ENCODE measurements at places on chromosomes 1 and 21.

DNA sequence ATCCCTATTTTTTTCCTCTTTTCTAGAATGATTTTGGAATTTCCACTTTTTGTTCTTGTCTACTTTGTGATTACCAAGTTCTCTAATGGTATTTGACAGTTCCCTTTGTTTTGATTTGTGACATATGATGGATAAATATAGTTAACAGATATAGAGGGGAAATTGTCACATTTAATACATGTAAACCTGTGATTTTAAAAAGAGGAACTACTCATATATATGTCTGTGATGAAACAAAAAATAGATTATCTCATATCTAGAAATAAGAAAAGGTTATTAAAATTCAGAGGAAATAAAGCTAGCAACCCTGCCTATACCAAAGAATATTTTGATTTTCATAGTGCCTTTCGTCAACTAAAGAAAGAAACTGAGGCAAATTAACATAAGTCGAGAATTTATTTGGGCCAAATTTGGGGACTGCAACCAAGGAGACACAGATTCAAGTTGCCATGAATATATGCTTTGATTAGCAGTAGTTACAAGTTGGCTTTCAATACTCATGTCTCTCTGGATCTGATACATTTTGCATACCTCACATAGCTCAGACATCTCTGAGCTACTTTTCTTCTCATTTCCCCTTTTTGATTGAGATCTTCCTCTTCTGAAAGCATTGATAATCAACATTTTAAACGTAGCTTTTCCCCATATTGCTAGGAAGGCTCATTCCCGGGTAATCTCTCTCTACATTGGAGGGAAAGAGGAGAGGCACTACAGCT, 15.6 kb upstream of the C21orf91 start:
- no peak for DNase-seq

DNA sequence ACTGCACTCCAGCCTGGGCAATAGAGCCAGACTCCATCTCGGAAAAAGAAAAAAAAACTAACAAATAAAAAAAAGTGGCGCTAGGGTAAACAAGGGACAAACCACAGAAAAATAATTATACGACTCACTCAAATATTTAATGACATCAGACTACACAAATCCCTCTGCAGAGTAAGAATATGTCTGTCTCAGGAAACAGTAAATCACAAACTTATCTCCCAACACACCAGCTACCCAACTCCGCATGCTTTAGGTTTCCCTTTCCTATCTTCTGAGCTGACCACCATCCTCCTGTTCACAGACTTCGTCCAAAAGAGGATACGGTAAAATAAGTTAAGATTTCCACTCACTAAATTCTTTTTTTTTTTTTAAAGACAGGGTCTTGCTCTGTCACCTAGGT, 16.2 kb downstream of the WDR47 start:
- no peak for DNase-seq

GRCh38 chr21:38985568-38986378, 180.0 kb downstream of the ETS2 start:
- peak; percentile 90 for DNase-seq

DNA sequence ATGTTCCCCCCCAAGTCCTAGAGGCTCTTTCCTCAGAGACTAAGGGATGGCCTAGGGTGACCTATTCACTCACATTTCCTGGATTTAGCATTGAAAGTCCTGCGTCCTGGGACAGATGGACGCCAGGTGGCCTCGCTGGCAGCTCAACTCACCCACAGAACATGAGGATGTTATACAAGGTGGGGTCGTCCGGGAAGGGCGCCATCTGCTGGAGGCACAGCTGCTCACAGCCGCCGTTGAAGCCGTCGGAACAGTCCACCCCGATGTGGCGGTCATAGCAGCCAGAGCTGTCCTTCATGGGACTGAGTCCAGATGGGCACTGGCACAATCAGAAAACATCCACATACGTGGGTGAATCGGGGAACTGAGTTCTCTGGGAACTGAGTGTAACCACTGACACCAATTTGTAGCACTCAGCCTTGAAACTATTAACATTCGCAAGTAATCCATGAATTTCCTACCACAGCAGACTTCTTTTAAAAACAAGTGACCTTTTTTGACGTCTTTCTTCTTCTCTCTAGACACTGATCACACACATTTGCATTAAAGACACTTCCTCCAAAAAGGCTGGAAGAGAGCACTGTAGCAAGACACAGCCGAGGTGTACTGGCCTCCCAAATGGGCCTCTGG, 215.4 kb downstream of the ASTN1 start:
- no peak for DNase-seq

DNA sequence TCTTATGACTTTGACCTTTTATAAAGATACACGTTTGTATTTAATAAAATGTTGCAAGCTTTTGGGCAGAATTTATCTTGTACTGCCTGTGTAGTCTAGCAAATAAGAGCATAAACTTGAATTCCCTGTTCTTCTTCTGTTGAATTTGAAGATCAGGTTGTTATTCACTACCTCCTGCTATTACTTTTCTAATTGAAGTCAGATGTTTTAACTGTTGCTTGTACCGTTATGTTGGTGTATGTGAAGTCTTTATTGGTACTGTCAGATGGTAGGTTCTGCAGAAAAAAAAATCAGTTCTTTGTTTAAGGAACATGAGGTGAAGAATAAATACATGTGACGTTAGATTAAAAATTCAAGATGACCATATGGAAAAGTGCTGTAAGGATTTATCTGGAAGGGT, 69.1 kb downstream of the DYRK1A start:
- DNase-seq, result no peak

DNA sequence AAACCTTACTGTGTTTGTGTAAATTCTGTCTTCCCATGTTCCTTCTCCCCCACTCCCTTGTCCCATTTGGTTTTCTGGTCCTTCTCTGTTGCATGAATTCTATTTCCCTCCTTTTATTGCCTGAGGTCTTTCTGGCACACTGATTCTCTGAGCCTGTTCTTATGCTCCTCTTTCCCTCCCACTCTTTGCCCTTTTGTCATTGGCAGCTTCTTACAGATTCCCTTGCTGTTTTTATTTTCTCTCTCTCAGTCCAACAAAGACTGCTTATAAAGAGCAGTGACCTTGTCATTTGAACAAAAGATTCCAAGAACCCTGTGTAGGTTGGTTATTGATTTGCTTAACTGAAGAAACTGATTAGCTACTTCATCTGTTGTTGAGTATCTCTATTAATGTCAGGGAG, 49.7 kb downstream of the GPR52 start:
- DNase-seq, result no peak

DNA sequence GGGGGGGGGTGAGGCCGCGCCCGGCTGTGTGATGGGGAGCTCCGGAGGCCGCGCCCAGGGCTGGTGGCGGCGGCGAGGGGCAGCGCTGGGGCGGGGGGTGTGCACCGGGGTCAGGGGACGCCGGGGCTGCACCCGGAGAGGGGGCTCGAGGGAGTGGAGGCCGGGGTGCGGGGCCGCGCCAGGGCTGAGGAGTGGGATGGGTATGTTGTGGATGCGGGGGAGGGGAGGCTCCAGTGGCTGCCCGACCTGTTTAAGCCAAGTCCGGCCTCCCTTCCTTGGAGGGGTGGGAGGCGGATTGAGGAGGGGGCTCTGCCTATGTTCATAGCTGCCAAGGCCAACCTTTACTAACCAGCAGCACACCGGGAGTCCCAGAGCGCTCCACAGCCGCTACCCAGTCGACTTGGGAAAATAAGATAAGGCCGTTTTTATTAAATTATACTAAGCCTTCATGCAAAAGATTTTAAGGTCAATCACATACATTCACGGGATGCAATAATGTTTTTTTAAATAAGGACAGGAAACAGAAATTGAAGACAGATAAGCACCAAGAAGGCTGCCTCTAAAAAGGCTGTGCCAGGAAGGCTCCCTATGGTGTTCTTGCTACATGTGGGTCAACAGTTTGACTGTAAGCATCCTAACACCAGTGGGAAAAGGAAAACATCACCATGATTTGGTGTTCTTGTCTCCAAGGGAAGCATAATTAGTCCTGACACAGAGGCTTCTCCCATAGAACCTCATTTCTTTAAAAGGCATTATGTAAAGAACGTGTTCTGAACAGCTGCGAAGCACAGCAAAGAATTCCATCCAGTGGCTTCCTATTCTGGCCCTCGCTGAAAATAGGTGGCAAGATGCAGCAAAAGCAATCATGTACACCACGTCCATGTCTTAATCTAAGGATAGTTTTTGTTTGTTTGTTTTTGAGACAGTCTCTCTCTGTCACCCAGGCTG, 626 bp upstream of the HLCS start:
- peak; percentile 79 for DNase-seq

GRCh38 chr1:1802871-1803270, 24.6 kb upstream of the NADK start:
- no peak for DNase-seq

DNA sequence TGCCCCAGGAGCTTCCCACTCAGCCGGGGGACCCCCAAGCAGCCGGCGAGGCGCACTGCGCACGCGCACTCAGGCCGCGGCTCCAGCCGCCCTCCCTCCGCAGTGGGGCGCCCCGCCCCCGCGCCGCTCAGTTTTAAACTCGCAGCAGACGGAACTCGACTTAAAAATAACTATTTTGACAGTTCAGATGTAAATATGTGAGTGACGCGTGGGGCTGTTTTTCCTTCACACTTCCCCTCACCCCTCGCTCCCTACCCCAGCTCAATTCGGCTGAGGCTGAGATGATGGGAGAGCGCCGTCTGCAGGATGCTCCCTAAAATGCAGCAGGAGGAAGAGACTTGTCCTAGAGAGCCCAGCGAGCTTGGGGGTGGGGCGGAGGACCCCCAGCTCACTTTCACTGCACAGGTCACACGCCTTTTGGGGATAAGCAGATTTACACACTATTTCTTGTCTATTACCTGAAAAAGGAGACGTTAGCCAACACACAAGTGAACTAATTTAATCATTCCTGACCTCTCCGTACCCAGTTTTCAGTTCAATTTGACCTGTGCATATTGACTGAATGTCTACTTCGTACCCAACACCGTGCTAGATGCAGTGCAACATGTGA, 8.9 kb upstream of the LEMD1 start:
- no peak for DNase-seq

- DNase-seq, result no peak
Observed at GRCh38 chr1:211601159-211601558, 22.2 kb upstream of the SLC30A1 start.

DNA sequence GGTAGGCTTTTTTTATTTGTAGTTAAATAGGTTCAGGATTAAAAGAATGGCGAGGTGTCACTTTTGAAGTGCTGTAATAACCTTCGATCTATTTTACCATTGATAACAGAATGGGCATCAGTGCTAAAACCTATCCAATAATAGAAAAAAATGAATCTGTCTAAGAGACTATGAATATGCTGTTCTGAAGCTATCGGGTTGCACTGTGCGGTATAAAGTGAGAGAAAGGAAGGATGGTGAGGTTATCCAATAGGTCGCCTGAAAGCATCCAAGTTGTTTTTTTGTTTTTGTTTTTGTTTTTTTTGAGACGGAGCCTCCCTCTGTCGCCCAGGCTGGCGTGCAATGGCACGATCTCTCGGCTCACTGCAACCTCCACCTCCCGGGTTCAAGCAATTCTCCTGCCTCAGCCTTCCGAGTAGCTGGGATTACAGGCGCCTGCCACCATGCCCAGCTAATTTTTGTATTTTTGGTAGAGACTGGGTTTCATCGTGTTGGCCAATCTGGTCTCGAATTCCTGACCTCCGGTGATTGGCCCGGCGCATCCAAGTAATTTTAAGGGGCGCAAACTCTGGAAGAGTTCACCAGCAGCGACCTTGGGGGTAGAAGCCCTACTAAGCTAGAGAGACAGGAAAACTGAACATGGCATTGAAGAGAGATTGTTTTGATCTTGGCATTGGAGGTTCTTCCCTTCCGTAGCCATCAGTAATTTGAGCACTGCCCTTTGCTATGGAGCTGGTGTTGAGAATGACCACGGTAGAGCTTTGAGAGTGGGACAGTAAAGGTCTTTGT, 8.7 kb upstream of the MDM4 start:
- peak; percentile 76 for DNase-seq

GRCh38 chr1:171583591-171584201, 38.3 kb upstream of the MYOCOS start:
- no peak for DNase-seq

DNA sequence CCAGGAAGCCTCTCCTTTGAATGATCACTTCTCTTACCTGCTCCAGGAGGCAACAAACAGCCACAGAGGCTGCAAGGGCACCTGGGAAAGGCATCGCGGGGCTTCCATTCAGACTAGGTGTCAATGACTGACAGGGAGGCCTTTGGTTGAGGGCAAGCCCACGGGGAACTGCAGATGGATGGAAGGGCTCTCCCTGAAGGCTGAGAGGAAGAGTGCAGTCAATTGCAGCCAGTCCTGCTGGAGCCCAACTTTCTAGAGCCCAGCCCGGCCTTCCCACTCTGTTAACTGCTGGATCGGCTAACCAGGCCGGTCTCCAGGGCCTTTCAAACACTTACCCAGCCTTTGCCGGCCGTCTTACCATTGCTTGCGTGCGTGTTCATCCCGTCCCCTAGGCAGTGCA, 89.3 kb downstream of the LACTBL1 start:
- DNase-seq, result no peak

Data from left hindlimb (tissue), 1 donor.